ENCODE measurements at places on chromosomes 5 and 9.

GRCh38 chr5:26948921-26949320 is 89.5 kb downstream of the CDH9 start:
- DNase-seq = no peak

- DNase-seq = no peak
These were observed 60.1 kb downstream of the PTPDC1 start for GRCh38 chr9:94144394-94144793.

DNA sequence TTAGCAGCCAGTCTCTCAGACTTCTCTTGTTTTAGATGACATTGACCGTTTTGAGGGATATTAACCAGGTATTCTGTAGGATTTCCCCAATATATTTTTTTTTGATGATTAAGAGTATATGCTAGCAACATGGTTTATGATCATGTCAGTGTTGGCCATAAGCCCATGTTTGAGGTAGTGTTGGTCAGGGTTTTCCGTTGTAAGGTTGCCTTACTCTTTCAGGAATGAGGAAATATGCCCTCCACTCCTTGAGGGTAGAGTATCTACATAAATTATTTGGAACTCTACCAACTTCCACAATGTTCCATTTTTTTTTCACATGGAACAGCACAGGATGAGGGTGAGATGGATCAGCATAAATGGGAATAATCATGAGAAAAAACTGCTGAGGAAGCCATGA is 188.4 kb upstream of the PRDM9 start:
- DNase-seq = no peak

DNA sequence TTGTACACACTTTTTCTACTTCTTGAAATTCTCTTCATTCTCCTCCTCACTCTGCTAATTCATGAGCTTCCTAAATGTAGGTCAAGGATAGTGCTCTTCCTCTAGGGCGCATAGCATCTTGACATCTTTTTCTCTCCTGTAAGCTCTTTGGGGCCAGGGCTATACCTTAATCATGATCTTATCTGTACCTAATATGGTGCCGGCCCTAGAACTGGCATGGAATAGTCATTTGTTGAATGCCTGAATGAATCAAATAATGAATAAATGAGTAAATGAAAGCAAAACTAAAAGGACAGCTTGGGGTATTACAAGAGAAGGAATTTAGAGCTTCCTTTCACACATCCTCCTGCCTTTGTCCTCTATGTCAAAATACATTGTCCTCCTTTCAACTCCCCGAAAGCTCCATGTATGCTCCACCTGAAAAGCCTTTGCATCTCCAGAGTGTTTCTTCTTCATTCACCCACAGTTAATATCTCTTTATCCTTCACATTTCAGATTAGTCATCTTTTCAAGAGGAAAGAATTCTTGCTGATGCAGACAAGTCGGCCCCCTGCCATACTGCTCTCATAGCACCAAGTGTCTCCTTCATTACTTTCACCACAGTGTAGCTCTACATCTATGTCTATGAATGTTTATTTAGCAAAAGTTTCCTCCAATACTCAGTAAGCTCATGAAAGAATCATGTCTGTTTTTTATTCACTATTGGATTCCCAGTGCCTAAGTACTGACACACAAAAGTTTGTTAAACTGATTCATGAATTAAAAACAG is 16.4 kb upstream of the PPP2R2B start:
- no peak for DNase-seq

GRCh38 chr5:95784514-95785302 is 37.8 kb downstream of the GLRX start:
- no peak for DNase-seq

DNA sequence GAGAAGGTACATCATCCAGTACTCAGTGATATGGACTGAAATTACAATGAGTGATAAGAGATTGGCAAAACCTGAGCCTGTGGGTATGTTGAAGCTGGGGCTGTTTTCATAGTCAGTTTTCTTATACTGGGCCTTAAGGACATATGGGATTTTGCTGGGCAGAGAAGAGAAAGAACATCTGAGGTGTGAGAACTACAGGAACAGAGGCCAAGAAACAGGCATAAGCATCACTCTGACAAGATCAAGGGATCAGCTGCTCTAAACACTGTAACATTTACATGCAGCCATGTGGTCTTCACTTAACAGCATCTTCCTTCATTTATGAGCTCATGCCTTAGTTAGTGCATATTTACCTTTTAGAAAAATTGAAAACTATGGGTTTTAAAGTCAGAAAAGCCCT is 220.0 kb downstream of the TRIM36 start:
- no peak for DNase-seq

DNA sequence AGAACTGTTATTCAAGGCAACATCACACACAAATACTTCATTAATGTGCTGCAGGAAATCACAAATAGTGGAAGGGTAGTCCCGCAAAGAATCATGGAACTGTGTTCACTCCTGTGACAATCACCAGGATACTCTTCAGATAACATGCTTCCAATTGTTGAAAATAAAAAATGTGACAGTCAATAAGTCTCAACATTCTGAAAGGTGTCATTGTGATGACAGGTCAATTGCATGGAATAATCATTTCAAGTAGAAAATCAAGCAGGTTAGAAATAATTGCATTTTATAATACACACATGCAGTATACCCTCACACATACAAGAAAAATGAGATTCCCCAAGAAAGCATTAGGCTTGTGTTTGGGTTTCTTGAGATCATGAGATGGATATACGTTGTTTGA is 46.4 kb upstream of the ISL1 start:
- no peak for DNase-seq

DNA sequence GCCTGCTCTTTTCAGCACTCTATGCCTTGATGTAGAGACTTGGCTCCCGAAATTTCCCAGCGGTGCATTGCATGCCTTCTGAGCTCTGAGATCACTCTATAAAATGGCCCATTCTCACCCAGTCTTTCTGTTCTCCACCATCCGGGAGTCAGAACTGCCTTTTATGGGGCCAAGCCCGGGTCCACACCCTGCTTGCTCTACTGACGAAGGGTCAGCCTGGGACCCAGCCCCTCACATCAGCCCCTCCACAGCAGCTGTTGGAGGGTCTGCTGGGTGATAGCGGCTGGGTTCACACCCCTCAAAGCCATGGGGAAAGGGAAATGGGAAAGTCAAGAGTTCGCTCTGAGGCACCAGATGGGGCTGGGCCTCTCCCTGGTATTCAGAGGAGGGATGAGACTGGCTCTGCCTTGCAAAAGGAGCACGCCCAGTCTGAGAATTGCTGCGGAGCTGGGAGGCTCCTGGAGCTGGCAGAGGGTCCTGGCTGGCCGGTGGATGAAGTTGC is 66.0 kb upstream of the ORM1 start:
- DNase-seq = no peak

GRCh38 chr5:31754741-31755675 is 116.1 kb downstream of the PDZD2 start:
- DNase-seq = no peak

GRCh38 chr5:1660511-1660910 is 136.8 kb upstream of the LPCAT1 start:
- no peak for DNase-seq

Measured in AG09319 (cell line).